GM12864 (cell line): ENCODE measurements at places on chromosomes 3 and 15.

DNA sequence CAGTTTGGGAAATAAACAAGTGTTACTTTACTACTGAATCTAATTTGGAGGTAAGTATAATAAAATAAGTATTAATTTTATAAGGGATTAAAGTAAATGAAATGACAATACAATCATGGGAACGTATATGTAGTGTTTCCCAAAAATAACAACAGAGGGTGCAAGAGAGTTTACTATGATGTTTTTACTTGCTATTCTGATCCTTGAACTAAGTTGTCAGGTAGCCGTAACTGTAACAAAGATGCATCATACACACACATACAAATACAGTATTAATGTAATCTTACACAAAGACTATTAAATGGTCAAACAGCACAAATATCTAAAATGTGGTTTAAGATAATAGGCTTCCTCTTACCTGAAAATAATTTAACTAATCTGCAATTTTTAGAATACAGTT lies 311.4 kb downstream of the TBC1D5 start:
- no peak for DNase-seq

- DNase-seq, result no peak
These were observed 82.2 kb upstream of the BOC start for GRCh38 chr3:113129168-113129567.

GRCh38 chr3:192652727-192653126 lies 74.6 kb downstream of the FGF12 start:
- DNase-seq, result no peak

DNA sequence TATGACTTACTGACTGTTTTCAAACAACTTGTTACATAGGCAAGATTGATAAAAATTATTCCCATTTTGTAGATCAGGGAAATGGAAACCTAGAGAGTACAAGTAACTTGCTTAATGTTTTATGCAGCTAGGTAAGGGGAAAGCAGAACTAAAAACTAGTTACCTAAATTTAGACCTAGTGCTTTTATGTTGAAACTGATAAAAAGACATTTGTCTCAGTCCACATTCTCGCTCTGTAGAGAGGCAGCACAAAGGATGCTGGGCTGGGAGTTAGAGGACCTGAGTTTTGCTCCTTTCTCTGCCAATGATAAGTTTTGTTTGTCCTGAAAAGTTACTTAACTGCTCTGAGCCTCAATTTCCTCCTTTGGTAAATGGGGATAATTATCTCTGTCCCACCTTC lies 17.4 kb downstream of the TIMP4 start:
- DNase-seq, result no peak

DNA sequence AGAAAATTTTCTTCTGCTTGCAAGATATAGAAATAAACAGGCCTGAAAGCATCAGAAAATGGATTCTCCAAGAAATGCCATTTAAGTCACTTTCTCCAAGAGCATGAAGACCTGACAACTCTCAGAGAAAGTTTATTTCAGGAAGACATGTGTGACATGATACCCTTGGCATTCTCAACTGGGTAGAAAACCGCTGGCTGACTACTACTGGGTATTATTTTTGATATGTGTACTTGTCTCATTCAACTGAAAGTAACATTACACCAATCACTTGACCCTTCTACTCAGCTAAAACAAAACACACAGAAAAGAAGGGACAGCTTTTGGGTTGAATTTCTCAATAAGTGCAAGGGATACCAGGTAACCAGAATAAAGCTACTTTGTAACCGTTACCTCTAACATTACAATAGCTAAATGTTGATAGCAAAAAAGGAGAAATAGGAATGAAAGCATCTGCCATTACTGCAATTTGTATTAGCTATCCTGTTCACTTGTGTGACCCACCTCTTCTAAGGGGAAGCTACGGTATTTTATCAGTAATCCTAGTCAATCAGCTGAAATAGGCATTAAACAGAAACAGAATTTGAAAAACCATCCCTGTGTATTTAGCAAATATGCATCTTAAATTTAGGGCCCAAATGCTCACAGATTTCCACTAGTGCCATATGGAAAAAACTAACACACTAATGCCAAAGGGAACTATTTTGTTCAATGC lies 7.3 kb downstream of the TRA2B start:
- no peak for DNase-seq

DNA sequence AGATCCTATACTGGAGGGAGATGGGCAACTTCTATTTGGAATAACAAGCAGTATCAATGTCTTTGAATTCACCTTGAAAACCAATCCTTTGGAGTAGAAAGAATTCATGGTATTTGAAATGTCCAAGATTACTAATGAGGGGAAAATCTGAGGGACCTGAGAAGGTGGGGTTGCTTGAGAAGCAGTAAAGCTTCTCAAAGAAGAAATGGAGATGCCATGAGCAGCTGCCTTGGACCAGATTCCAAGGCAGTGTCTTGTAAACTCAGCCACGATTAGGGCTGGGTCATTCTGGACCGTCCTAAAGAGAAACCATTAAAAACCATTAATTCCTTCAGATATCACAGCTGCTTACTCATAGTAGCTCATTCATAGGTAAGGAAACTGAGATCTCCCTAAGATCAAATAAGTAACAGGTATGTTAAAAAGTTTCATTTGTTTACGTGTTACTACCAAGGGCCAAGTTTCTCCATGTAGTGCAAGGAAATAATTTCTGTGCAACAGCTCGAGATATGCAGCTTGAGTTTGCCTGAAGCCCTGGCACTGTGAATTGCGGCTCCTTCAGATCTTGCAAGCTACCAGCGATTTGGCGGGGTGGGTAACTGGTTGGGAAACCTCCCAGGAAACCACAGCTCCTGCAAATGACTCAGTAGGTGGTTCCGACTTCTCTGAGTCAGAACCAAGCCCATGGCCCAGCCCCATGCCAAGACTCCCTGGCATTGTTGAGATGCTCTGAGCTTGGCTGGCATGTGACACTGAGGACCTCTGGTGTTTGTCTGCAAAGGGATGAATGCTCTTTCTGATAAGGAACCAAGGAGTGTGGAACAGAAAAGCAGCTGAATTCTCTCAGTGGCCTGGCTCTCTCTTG lies 296.8 kb downstream of the RORA start:
- DNase-seq, result no peak
